ENCODE measurements at places on chromosomes 5 and 9. TPM values are rescaled to one million over a fixed set of nuclear protein-coding genes. Genes with fewer than 3 reads are reported as not detected.

The RNF180 gene
- total RNA-seq = 25.5 TPM

The ACER2 gene
- total RNA-seq = 2.3 TPM

The DUSP1 gene
- total RNA-seq = 97.6 TPM

The MYOZ3 gene
- total RNA-seq = 4.9 TPM

The TMOD1 gene
- 197 TPM for total RNA-seq

The TIFAB gene
- total RNA-seq = not detected

The QRFP gene
- total RNA-seq = not detected

All from right cardiac atrium (tissue), 5 donors.